ENCODE measurements at places on chromosomes 6 and 20.

DNA sequence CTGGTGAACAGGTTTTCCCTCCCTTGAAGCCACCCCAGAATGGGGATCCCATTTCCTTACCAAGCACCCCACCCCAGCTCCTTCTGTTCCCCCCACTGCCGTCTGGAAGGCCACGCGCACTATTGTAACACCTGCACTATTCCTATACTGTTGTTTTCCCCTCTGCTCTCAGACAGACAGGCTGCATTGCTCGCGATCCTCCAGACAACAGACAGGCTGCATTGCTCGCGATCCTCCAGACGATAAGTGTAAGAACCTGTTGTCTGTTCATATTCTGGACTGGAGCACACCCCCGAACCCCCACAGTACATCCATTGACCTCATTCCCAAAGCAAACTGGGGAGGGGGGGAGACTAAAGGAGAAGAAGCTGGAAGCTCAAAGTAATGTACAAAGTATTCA is 72.7 kb downstream of the LY86 start:
- no peak for DNase-seq

DNA sequence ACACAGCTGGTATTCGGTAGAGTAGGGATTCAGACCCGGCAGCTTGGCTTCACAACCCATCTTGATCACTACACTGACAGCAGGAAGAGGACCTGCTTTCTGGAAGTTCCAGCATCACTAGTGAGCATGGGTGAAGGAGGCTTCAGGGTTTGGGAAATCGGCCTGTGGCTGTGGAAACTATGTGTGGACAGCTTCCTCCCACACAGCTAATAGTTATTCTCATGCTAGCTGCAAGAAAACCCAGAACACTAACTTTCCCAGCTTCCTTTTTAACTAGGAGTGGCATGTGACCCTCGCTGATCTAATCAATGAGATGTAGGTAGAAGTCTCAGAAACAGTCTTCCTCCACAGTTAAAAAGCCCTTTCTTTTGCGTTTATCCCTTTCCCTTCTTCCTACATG is 36.3 kb upstream of the SIRPA start:
- DNase-seq, result no peak

DNA sequence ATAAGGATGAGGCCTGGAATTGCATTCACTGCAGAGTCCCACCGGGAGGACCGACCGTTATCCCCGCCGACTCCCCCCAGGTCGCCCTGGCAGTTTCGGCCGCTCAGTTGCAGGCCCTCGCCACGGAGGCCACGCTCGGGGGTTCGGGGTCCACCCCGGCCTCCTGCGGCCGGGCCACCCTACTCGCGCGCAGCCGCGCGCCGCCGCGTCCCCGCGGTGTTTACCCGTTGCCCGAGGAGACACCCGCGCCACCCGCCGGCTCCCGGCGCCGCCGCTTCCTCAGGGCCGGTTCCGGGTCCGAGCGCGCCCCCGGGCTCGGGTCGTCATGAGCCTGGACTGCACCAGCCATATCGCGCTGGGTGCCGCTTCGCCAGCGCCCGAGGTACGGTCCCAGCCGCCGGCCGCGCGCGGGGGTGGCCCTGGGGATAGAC is at the start of gene CCDC170:
CCDC170 (plus strand) TSS at position 214 of the 431 bp plus-strand sequence; CDS start at position 326, 112 bp downstream.
- DNase-seq, result no peak

GRCh38 chr6:152136449-152136825 is 329.0 kb downstream of the ESR1 start:
- DNase-seq, result no peak

DNA sequence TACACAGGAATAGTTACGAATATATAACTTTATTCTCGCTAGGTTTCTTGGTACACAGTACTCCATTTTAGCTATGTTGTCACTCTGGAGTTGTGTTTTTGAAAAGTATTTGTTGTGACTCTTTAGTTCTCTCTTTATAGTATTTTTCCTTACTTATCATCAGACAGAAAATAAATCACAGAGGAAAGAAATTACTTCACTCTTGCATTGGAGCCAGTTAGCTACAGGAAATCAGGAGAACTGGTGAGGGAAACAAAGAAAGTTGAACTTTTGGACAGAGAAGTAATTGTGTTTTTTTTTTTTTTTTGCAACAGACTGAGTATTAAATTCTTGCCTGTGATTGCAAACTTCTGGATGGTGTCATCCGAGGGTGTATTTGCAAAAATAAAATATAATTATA is 33.9 kb downstream of the DSE start:
- DNase-seq, result no peak

- no peak for DNase-seq
Observed at GRCh38 chr6:1832358-1832757, 222.6 kb downstream of the FOXC1 start.

DNA sequence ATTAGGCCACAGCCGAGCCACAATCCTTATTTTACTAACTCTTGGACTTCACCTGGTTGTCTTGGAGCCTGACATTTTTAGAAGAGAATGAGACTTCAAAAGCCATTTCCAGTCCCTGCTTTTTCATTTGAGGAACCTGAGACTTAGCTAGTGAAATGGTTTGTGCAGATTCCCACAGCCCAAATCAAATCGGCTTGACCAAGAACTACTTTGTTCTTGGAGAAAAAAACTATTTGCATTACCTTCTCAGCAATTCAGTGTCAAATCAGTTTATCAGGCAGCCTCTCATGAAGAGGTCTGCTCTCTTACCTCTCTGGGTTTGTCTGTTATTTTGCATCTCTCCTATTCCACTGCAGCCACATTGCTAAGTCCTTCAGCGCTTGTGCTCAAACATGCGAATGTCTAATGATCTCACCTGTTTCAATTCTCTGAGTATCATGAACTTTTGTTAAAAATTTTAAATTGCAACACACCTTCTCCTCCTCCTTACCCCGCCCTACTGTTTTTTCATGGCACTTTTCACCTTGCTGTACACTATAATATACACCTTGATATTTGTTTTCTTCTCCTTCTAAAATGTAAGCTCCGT is 573 bp upstream of the IFNGR1 start:
- DNase-seq, result no peak

DNA sequence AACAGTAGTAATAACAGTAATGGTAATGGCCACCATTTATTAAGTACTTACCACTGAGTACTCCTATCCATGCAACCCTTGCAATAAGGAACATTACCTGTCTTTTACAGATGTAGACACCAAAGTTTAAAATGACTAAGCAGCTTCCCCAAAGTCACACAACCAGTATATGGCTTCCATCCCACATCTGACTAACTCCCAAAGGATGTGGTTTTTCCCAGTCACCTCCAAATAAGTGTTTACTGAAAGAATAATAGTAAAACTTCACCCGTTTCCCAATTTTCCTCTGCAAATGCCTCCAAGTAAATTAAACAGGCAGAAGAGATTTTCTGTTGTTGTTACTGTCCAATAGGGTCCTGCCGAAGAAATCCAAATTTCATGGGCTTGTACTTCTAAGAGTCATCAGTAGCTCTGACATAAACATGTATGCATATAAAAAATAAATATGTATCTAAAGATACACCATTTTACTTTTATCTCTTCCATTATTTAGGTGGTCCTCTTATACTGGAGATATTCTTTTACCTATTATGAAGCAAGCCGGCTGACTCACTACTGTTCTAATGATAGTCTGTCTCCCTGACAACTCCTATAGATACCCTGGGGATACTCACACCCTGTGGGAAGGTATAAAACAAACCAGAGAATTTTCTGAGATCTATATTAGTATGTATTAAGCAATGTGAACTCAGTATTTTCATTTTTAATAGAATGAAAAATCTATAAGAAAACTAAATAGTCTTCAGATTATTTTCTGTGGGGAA is 77.9 kb upstream of the ID4 start:
- no peak for DNase-seq

DNA sequence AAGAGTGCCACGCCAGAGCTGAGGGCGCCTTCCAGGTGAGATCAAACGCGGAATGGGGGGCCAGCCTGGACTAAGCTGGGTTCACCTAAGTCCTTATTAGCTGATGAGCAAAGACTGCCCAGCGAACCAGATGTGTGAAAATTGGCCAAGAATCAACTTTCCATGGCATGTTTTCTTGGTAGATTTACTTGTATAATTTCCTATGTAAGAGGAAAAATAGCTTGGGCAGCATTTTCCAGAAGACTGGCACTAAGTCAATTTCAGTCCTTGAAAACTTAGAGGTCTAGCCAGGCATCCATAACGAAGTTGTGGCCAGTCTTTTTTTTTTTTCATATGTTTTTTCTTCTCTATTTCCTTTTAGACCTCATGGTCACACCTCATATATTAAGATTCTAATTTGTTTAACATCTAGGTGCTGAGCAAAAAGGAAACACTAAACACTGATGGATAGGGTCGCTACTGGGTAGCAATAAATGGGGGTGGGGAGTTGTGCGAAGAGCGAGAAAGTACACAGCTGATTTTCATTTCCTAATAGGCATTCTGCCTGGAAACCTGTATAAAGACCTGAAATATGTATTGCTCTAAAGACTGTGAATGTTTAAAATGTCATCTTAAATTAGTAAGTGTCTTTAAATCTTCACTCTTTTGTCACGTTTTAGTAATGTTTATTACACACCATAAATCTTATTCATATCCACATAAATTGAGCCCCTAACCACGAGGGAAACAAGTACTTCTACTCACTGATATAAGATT is 188.8 kb downstream of the CD83 start:
- DNase-seq, result no peak

DNA sequence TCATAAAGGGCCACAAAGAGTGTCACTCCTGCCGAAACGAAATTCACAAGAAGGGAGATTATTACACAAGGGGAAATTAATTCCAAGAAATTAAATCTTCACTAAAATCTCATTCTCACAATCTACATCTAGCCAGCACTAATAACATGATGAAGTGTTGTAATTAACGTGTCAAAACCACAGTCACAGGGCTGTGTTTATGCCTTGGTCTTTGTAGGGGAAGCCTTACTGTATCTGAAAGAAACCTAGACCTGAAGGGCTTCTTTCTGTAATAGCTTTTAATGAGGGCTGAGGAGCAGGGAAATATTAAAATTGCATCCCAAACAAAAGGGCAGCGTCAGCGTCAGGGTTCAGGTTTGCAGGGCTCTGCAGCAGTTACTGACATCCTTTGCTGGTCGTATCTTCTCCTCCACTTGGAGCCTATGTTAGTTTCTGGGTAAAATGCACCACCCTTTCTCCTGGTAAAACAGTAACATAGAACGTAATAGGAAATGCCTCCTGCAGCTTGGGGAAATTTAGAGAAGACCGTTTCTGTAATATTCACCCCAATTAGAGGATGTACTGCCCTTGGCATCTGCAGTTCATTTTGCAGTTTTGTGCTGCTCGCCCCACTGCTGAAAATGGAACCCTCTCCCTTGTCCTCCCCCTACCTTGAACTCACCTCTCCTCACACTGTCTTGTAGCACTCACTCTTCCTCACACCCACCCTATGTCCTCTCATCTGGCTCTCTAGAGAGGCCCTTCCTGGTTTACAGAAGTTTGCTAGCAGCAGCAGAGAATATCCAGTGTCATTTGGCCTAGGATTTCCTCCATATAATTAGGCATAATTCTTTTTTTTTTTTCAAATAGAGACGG is 109.0 kb upstream of the TRAF3IP2 start:
- no peak for DNase-seq

- no peak for DNase-seq
Observed at GRCh38 chr20:36988494-36988966, 37.0 kb upstream of the SAMHD1 start.

DNA sequence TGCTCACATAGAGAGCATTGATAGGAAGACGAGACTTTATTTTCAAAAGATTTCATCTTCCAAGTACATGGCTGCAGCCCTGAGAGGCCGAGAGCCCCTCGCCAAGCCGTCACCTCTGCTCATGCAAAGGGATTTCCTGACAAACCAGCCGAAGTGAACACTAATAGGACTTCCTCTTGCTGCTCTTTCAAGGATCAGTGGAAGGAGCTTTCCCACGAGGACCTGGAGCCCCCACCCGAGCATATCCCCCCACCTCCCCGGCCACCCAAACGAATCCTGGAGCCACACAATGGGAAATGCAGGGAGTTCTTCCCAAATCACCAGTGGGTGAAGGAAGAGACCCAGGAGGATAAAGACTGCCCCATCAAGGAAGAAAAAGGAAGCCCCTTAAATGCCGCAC is 69.3 kb downstream of the PTPN1 start:
- DNase-seq, result no peak

- DNase-seq, result no peak
Observed at GRCh38 chr6:160774399-160774798, 72.4 kb downstream of the PLG start.

- DNase-seq, result no peak
Observed at GRCh38 chr6:124073021-124073420, 269.4 kb downstream of the NKAIN2 start.

GRCh38 chr6:163485388-163485851 is 70.9 kb downstream of the QKI start:
- DNase-seq, result no peak

GRCh38 chr6:128803911-128804310 is 79.0 kb upstream of the LAMA2 start:
- DNase-seq, result no peak

DNA sequence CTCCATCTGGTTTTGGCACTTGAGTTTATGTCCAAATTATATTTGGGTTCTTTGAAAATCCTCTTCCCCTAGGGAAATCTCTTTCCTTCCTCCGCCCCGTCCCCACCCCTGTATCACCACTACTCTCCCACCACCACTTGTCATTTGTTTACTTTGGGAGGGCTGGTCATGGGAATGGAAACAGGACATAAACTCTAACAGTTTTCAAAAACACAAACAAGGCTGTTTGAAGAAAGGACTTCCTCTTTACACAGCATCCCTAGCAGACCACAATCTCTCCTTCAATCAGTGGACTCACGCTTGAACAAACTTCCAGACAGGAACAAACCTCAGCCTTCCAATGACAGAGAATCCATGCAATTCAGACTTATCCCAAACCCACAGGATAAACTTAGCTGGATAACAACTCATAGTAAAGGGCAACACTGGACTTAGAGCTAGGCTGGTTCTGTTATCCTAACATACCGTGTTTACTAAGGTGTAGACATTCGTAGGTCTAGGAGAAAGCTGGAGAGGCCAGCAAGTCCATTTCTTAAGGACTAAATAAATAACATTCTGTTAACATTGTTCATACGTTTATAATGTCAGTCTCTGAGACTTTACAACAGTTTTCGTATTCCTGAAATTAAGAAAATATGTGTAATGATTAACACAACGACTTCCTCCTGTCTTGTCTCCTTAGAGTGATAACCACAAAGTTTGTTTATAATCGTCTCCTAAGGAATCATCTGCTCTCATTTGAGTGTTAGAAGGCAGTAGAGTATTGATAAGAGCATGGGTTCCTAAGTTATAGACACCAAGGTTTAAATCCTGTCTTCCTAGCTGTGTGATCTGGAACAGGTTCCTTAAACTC is 44.1 kb upstream of the CTAGE9 start:
- DNase-seq, result no peak

- DNase-seq, result no peak
Observed at GRCh38 chr6:158439255-158439654, 120.6 kb upstream of the TMEM181 start.
